Activated T-helper 1 cell treated with anti-CD3 and anti-CD28 coated beads, Interleukin-12 subunit alpha, Interleukin-12 subunit beta, Interleukin-2, Interleukin-4 antibody, amounts not matched to agents 30 ng/mL and 10 ng/mL and 1 ng/mL, durations not matched to agents 14 hours and 24 hours and 36 hours (primary cell): ENCODE measurements at places on chromosomes 1 and 21. TPM values are rescaled to one million over a fixed set of nuclear protein-coding genes. Genes with fewer than 3 reads are reported as not detected.

Gene LORICRIN
- total RNA-seq, result not detected in 2 replicates

GRCh38 chr1:248388426-248388825 is 12.9 kb downstream of the OR2T6 start:
- DNase-seq, result no peak

Gene SYDE2
- total RNA-seq, result 0.76 and 0.83 TPM in 2 replicates

DNA sequence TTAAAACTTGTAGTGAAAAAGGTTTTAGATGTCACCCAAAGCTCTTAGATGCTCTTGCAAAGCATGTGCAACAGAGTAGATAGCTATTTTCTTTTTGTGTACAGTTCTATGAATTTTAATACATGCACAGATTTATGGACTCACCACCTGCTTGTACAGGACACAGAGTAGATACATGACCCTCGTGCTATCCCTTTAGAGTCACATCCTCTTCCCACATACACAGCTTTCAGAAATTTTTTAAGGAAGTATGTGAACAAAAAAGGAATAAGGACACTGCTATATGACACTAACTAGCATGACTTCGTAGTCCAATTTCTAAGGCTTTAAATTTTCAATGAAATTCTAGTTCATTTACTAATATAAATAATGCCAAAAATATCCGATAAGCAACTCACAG is 60.9 kb downstream of the ABL2 start:
- no peak for DNase-seq

Gene PPOX
- 25.1 and 26.0 TPM in 2 replicates for total RNA-seq

- DNase-seq, result no peak
Measured at GRCh38 chr1:215529111-215529510, 38.0 kb upstream of the KCTD3 start.

DNA sequence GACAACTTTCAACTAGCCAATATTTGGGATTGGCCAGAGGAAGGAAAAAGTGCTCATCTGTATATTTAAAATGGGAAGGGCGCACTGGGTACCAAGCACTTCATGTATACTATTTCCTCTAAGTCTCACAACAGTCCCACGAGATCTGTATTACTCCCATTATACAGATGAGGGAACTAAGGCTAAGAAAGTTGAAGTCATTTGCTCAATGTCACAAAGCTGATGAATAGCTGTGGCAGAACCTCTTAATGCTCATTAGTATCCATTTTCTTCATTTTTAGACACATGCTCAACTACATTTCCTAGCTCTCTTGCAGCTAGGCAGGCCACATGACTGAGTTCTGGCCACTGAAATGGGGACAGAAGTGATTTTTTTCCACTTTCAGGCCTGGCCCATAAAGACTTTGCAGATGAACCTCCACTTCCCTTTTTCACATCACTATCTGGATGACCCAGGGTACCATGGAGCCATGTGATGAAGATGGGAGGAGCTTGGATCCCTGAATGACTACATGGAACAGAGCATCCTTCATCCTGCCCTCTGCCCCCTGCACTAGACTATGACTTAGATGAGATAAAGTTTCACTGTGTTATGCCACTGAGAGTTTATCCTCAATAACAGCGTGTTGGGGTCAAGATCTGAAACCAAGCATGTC is 31.8 kb downstream of the ATF3 start:
- DNase-seq, result no peak
